Activated CD4-positive, alpha-beta T cell treated with anti-CD3 and anti-CD28 coated beads, Interleukin-2, amount 50 U/mL, for 24 hours (primary cell): ENCODE measurements at places on chromosomes 4 and X.
A peak's percentile ranks its signal among the peaks of the same experiment; 100 is the strongest.

GRCh38 chr4:62193761-62194160, 993.6 kb downstream of the ADGRL3 start:
- DNase-seq = no peak

- DNase-seq = no peak
These were observed 225.3 kb upstream of the LNX1 start for GRCh38 chr4:53816561-53816960.

DNA sequence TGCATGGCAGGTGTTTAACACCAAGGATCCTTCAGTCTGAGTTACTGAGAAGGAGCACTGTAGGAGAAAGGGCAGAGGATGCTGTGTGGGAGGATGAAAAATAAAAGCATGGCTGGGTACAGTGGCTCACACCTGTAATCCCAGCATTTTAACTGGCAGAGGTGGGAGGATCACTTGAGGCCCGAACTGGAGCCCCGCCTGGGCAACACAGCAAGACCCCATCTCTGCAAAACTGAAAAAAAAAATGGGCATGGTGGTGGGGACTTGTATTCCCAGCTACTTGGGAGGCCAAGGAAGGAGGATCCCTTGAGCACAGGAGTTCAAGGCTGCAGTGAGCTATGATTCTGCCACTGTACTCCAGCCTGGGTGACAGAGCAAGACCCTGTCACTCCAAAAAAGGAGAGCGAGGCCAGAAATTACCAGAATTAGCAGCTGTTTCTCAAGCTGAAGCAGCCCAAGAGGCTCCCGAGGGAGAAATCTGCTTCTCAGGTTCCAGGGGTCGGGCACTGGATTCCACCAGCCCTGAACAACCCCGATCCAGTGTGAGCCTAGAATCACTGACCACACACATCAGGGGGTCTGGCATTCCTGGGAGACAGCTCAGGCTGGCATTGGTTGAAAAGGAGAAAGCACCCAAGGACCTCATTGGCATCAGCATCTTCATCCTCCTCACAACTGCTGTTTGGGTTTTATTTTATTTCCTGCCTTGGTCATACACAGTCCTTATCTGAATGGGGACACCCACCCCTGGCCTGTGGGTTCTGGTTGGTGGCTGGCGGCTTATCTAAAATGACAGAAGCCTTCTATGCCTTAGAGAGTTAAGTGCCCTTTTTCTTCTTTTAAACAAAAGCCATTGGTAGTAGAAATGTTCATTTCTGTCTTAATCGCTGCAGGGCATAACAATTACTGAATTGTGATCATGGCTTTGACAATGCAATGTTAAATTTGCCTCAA, 66.3 kb upstream of the TRIM2 start:
- DNase-seq = no peak

- DNase-seq = no peak
These were observed 11.9 kb downstream of the EDNRA start for GRCh38 chr4:147492761-147493160.

DNA sequence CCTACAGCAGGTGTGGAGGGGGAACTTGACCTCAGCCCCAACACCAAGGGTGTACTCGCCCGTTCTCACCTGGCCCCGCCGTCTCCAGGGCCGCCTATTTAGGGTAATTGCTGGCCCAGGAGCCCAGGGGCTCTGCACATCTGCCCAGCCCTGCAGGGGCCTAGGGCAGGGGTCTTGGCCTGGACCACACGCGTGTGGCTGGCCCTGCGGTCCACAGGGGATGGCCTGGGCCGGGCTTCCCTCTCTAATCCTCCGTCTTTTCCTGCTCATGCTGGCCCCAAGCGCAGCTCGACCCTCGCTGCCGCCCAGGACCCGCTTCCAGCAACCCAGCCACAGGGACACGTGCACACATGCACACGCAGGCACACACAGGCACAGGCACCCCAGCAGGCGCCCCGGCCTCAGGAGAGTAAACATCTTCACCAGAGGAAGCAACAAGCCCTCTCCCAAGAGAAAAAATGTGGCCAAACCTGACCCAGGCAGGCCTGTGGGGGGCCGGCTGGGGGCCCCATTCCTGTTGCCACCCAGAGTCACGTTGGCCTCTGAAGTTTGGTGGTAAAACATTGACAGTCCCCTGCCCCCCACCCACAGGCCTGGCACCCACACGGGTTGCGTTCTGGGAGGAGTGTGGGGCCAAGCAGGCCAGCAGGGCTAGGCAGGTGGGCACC, 24.6 kb upstream of the FGFR3 start:
- DNase-seq = no peak

GRCh38 chrX:49172280-49172780, 632 bp downstream of the PLP2 start:
- peak; percentile 45 for DNase-seq

- no peak for DNase-seq
These were observed 254.5 kb upstream of the RPS6KA3 start for GRCh38 chrX:20521222-20521621.

DNA sequence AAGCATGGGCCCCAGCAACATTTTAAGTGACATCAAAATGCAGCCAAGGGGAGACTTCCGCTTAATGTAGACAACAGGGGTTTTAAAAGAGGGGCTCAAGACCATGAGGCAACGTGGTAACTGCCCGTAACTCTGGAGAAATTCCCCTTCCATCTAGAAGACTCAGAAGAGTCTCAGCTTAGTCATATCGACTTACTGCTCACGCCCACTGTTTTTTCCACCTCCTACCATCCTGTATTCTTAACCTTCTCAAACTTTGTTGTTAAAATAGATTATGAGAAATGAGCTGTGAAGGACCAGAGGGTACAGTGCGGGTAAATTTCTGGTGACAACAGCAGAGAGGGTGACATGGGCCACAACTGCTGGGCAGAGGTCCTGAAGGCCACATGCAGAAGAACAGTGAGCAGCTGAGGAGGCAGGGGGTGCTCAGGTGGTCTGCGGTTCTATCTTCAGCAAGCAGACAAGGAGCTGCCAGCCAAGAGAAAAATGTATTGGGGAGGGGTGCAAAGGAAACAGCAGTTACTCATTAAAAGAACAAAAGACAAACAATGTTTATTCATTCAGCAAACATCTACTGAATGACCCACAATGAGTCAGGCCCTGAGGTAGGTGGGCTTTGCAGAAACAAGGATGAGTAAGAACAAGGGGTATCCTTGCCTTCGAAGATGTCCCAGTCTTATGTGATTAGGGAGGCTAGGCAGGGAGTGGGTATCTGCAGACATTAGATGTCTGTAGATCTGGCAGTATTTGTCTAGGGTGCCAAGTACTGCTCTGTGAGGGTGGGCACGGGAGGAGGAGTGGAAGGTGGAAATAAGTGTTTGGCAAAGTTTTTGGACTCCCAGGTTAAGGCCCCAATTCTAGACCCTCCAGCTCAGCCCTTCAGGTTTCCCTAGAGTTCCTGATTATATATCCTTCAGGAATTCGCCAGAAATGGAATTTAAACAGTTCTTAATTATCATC, 175.3 kb downstream of the TSPAN5 start:
- peak; percentile 55 for DNase-seq

- DNase-seq = no peak
These were observed 58.1 kb downstream of the LINC00632 start for GRCh38 chrX:140767646-140768045.

DNA sequence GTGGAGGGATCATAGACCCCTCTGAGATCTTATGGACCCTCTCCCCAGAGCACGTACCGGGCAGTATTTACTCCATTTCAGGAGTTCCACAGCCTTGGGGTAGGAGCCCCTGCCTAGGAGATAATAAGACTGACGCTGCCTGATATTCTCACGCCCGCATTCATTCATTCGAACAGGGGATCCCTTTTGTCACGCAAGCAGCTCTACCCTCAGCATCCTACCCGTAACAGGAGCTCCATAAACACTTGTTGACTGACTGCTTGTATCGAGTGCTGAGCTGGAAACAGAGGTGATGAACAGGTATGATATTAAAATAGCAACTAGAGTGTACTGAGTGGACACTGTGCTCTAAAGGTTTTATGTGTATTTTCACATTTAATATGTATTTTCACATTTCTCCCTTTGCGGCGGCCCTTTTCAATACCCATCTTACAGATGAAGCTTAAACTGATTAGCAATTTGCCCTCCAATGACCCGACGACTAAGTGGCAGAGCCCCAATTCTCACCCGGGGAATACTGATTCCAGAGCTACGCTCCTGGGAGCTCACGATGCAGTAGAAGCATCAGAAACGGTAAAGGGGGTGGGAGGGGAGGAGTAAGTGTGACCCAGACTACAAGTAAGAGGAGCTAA, 888 bp downstream of the RAB28 start:
- no peak for DNase-seq

GRCh38 chrX:125769628-125770027, 396.5 kb downstream of the DCAF12L2 start:
- no peak for DNase-seq

DNA sequence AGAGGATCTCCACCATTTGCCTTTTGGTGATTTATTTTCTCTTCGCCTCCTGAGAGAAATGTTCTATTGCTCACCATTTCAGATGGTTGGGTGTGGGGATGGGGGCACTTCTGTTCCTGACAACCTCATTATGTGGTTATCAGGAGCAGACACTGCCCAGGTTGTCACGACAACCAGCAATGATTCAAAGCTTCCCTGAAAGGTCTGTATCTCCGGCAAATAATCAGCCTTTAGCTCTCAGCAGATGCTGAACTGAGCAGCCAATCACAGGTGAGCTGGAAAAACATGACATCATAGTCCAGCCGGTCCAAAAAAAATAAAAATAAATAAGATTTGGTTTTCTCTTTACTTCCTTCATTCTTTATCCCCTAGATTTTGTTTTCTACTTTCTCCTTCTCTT, 5.5 kb upstream of the PAK3 start:
- DNase-seq = no peak

DNA sequence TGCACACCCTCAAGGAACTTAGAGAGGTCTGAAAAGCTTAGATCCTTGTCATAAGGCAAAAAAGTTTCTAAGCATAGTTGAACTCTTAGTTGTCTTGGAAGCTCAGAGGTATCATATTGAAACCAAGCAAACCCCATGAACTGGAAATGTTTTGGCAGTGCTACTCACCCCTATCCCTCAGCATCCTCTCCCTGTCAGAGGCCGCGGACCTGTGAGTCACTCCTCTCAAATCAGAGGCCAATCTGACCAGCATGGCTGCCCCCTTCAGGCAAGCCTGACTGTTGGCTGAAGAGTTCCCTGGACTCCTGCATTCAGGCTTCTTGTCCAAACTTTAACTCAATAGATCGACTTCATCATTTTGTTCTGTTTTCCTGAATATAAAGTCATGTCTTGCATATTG, 69.4 kb downstream of the KCNIP4 start:
- DNase-seq = no peak

GRCh38 chrX:30981968-30982367, 89.9 kb downstream of the FTHL17 start:
- no peak for DNase-seq

- no peak for DNase-seq
These were observed 17.2 kb upstream of the TET2 start for GRCh38 chr4:105129286-105130040.

DNA sequence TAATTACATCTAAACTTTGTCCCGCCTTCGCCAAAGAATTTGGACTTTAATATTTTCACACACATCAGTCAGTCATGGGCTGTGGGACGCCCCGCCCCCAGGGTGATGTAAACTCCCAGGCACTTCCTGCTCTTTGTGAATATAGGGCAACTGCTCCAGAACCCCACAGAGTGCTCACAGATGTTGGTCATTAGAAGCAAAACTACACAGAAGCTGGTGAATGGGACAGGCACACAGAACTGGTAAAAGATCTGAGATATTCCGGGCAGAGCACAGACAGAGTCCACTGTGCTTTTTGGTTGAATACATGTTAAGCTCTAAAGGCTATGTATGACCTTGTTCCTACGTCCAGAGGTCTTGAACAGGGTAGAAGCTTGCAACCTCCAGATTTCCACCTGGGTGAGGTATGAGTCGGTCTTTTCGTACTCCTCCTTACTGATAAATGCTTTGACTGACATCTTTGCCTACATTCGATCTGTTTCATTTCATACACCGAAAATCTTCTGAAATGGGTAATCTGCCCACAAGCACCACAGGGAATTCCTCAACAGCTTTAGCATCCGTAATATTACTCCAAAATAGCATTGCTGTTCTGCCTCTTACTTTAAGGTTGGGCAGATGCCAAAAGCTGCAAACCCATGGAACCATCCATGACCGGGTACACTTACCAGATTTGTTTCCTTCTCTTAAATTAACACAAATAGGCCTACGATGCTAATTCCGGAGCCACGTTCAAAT, 144.6 kb downstream of the AMELX start:
- no peak for DNase-seq

GRCh38 chrX:39196192-39197102, 395.2 kb downstream of the MID1IP1 start:
- DNase-seq = peak; percentile 57

GRCh38 chr4:98781641-98782357, 123.4 kb upstream of the TSPAN5 start:
- DNase-seq = no peak

DNA sequence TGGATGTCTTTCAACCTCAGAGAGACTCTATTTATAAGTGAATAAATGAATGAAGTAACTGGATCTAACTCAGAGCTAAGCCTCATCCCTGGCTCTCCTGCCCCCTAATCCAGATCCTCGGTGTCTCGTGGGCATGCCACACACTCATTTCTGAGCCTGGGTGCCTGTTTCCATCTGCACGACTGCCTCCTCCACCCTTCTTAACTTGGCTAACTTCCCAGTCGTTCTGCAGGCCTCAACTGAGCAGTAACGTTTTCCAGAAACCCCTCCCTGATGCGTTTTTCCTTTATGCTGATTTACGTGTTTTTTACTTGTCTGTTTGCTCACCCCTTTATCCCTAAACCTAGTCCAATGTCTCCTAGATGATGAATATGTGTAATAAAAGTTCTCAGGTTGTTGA, 186.9 kb upstream of the HS3ST1 start:
- DNase-seq = no peak

DNA sequence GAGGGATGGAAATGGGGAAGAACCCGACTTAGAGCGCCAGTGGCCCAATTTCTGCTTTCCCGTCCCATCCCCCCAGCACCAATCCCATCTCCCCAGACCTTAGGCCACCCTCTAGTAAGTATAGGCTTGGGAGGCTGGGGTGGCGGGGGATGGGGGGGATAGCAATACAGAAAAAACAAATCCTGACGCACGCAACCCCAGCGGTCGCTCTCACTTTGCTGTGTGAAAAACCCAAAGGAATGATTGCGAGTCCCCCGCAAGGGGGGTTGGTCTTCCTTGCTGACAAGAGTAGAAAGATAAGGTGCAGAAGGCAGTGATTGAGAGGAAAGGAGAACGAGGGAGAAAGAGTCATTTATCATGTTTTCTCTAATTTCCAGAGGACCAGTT, 863 bp downstream of the CPE start:
- no peak for DNase-seq

DNA sequence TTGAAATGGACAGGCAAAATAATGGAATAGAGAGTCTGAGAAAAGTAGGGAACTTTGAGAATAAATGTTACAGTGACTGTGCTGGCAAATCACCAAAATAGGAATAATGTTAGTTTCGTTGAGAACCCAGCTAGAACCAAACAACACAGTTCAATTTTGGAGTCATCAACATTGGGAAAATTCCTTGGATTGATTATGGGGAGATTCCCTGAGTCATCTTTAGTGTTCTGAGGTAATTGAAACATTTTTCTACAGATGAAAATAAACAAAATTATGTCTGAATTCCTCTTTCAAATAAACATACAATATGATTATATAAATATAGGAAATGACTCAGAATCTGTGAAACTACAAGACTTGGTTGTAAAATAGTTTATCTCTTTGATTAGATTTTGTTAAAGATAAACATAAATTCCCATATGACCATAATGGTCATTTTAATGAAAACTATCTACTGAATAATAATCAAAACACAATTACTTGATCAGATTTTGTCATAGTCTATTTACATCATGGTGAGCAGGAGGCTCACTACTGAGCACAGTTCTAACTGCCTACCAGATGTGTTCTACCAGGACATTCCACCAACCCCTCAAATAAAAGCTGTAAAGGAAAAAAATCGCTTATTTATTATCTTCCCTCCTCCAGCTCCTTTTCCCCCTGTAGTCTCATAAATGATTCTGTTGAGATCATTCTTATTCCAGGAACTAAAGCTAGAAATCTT, 51.4 kb upstream of the GABRA2 start:
- DNase-seq = no peak
